ENCODE measurements at places on chromosomes 3 and 15.

GRCh38 chr15:31236184-31237042 lies 90.2 kb upstream of the KLF13 start:
- ATAC-seq = peak; percentile 54

GRCh38 chr15:34725556-34725955 lies 29.2 kb downstream of the GJD2 start:
- no peak for ATAC-seq

DNA sequence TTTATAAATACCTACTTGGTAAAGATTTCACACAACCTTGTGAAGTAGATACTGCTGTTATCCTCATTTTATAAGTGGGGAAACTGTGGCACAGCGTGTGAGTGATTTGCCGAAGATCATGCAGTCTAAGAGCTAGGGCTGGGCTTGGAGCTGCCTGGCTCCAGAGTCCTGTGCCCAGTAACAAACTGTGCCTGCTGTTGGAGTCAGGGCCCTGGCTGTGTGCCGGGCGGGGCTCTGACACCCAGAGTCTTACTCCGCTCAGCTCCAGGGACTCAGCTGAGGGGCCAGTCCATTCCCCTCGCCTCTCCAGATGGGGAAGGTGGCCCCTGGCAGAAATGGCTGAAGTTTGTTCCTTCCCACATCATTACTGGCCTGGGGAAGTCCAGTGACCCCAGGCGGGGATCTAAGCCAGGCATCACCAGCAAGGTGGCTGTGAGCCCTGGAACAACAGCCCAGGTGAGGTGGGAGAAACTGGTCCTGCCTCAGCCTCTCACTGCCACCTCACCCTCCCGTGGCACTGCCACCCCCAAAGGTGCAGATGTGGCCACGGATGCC lies 17.3 kb upstream of the PLXNA1 start:
- ATAC-seq = no peak

GRCh38 chr3:155031186-155031585 lies 48.9 kb upstream of the MME start:
- ATAC-seq = no peak

DNA sequence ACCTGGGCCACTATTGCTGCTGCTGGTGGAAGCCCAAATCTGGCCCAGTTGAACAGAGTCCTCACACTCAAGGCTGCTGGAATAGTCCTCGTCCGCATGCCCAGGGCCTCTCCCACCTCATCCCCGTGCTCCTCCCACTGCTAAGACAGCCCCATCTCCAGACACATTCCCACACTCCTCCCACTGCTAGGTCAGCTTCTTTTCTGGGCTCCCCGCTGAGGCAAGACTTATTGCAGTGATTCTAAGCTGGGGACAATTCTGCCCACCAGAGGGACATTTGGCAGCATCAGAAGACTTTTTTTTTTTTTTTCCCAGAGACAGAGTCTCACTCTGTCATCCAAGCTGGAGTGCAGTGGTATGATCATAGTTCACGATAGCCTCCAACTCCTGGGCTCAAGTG lies 35.1 kb downstream of the POC1A start:
- no peak for ATAC-seq

GRCh38 chr3:13235897-13236296 lies 162.7 kb upstream of the IQSEC1 start:
- ATAC-seq = no peak

- ATAC-seq = no peak
These were observed 1.1 kb downstream of the STAC start for GRCh38 chr3:36381311-36381956.

- no peak for ATAC-seq
These were observed 11.9 kb upstream of the PARL start for GRCh38 chr3:183896610-183897009.

GRCh38 chr3:68997887-68998286 lies 15.6 kb downstream of the EOGT start:
- no peak for ATAC-seq

DNA sequence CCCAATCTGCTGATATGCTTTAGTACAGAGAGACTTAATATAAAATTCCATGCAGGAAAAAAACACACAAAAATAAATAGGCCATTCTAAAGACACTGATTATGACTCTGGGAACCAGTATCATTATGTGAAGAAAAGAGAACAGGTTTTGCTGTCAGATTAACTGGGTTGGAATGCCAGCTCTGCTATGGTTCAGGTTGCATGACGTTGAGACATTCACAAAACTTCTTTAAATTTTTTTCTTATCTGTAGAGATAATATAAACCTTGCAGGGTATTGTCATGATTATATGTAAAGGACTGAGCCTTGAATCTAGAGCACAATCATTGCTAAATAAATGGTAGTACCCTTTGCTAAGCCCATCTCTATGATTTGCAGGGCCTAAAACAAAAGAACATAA lies 86.0 kb downstream of the CPNE4 start:
- no peak for ATAC-seq

- no peak for ATAC-seq
These were observed at the start of gene BCHE for GRCh38 chr3:165837058-165837525. TSS of gene BCHE (minus strand) at chr3:165837423. CDS start at chr3:165831033, 6,390 bp downstream.

GRCh38 chr3:174363256-174363655 lies 495.9 kb upstream of the NAALADL2 start:
- ATAC-seq = no peak

GRCh38 chr3:141346007-141346406 lies 22.3 kb upstream of the ZBTB38 start:
- ATAC-seq = no peak

GRCh38 chr3:54299169-54299935 lies 177.0 kb downstream of the CACNA2D3 start:
- no peak for ATAC-seq

- peak; percentile 63 for ATAC-seq
These were observed 2.2 kb downstream of the STRA6 start for GRCh38 chr15:74200412-74200815.

DNA sequence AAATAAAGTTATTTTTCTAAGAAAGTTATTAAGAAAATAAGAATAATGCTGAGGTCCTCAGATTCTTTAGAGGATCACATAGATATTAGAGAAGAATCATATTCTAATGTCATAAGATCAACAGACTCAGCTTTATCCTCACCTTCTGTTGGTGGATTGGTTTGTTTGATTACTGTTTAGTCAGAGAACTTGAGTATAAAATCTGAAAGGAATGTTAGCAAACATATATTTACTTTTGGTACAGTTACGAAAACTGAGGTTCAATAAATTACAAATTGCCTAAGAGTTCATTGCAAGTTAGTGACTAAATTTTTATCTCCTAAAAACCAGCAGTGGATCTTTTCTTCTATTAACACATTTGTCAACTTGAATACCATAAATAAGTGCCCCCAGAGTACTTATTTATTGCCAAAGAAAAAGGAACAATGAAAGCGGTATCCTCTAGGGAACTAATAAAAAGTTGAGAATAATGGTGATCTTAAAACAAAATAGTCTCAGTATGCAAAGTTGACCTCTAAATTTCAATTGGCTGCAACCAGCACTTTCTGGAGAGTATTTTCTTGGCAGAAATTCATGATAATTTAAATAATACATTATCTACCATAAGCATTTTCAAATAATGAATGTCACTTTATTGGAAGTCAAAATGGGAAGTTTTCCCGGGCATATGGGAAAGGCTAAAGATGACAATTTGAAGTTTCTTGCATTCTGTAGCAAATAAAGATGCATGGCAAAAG lies 296.8 kb downstream of the OTOL1 start:
- ATAC-seq = no peak

Data from esophagus mucosa (tissue), 1 donor.